ENCODE measurements at places on chromosomes 1 and 21.

GRCh38 chr1:168054117-168054516 lies 82.6 kb downstream of the GPR161 start:
- no peak for DNase-seq

- peak; percentile 21 for DNase-seq
Measured at GRCh38 chr1:4594286-4594991, 60.0 kb upstream of the AJAP1 start.

DNA sequence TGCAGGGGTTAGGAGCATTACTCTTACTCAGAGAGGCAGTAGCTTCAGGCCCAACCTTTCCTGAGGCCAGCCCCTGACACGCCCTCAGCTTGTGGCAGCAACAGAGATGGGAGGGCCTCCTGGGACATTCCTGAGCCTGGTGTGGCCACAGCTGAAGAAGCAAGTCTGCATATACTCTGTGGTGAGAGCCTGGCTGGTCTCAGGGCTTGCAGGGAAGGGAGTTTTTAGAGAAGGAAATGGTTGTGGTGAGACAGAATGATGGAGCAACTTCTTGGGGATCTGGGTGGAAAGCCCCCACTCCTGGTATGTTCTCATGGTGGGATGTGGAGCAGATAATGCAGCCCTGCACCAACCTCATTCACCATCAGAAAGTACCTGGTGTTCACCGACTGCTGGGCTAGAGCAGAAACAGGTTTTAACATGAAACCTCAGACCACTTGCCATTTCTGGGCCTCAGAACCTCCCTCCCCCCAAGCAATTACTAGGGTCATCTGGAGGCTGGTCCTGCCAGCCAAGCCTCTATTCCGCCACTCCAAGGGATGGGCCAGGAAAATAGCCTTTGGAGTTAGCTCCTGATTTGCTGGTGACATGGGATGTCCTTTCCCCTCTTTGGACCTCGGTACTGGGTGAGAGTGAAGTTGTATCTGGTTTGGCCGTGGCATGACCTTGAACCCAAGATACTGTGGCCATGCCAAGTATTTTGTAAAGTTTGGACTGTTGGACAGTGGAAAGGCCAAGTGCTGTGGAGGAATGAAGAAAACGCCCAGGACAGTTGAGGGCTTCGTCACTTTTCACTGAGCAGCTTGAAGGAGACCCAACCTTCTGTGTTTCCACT lies 28.1 kb upstream of the RNF19B start:
- DNase-seq, result peak; percentile 93

GRCh38 chr1:107264561-107264960 lies 123.7 kb downstream of the NTNG1 start:
- DNase-seq, result peak; percentile 75

GRCh38 chr1:87061742-87062156 lies 147.3 kb downstream of the HS2ST1 start:
- peak; percentile 73 for DNase-seq

- peak; percentile 44 for DNase-seq
Measured at GRCh38 chr1:12525311-12526181, 92.5 kb downstream of the DHRS3 start.

DNA sequence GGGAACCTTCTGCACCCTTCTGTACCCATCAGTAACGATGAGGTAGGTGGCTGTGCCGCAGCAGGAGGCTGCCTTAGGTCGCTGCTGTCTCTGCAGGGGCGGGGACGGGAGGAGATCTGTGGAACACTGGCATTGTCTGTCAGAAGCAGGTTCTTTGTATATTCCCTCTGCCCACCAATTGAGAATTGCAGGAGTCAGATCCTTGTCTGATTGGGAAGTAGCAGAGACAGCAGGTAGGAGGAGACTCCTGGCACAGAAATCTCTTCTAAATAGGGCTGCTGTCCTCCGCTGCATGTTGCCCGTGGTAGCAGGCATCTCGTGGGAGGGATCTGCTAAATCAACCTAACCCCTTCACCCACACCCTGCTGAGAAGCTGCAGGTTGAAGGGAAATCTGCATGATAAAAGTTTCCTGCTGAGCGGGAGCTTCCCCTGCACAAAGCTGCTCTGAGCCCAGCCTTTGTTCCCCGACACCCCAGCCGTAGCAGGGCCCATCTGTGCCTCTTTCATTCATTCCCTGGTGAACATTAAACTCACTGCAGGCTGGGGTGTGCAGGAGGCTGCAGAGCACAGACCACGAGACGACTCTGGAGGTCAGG lies 15.9 kb downstream of the SARS1 start:
- DNase-seq, result no peak

GRCh38 chr1:54051933-54052430 lies 1.0 kb downstream of the TMEM59 start:
- DNase-seq, result no peak

DNA sequence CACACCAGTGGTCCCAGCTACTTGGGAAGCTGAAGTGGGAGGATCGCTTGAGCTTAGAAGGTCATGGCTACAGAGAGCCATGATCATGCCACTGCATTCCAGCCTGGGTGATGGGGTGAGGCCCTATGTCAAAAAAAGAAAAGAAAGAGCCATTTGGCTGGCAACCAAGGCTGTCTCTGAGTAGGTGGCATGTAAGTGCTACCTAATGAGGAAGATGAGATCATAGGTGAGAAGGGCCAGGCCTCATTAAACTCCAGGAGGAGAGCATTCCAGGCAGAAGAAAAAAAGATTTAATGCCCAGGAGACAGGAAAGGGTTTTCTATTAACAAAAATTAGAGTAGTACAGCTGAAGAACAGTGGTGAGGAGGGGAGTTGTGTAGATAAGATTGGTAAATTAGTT lies 103.4 kb upstream of the ZNF678 start:
- DNase-seq, result no peak

- no peak for DNase-seq
Measured at GRCh38 chr1:156298852-156299357, at the start of gene VHLL. VHLL (minus strand) TSS chr1:156299307; CDS start chr1:156299189, 118 bp downstream.

DNA sequence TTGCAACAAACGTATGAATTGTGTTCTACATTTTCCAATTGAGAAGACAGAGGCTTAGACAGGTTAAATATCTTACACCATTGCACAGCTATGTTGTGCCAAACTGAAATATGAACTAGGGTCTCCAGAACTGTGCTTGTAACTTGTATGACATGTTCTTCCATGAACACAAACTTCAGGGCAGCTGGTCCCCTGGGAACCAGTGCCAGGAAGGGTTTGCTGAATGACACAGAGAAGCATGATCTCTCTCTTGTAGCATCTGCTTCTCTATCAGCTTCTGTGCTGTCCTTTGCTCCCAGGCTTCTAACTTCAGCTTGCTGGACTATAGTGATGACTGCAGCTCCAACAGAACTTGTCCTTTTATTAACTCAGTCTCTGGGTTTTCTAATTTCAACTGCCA lies 385.5 kb downstream of the SIPA1L2 start:
- no peak for DNase-seq

- DNase-seq, result no peak
Measured at GRCh38 chr1:223114871-223115270, 28.2 kb downstream of the TLR5 start.

DNA sequence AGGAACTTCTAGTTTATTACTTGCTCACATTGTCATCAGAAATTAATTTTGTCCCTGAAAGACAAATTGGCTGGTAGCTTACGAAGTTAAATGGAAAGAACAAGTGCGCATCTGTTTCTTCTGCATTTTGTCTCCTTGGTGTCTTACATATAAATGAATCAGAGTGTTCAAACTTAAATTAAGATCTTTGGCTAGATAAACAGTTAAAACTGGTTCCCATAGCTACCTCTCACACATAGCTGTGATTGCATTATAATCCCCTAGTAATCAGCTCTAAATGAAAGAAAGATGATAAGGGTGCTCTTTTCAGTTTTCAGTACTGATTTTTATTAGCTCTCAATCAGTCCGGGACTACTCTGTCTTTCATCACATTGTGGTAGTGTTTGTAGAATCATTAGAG lies 124.2 kb upstream of the LMO4 start:
- DNase-seq, result no peak

GRCh38 chr1:32868085-32868484 lies 2.6 kb downstream of the FNDC5 start:
- DNase-seq, result no peak

DNA sequence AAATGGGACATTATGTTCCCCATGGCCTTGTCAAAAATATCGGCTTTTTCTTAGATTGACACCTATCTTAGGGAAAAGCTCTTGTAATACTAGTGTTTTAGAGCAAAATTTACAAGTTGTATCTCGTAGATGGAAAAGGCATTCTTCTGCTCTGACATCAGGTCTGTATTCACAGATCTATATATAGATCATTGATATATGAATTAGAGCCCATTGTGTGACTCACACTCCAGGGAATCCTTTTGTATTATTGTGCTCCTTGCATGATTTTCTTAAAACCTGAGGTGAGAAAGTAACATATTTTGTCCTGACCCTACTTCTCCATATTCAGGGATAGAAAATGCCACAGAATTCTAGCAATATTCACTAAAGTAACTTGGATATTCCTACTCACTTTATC lies 1160.8 kb upstream of the B3GALT2 start:
- no peak for DNase-seq

DNA sequence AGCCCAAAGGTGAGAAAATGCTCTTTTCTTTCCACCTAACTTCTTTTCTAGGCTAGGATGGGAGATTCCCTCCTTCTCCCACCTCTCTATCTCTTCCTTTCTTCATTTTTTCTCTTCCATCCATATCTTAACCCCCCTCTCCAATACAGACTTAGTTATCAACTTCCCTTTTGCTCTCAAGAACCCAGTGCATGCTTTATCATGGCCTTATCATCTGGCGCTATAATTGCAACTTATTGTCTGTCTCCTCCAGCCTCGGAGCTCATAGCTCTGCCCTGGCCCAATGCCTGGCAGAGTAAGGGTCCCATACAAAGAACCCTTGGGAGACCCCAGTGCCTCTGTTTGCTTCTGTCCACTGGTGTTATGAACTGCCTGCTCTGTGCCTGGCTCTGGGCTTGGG lies 71.0 kb upstream of the NFASC start:
- DNase-seq, result no peak

- DNase-seq, result no peak
Measured at GRCh38 chr1:5109633-5110032, 455.2 kb downstream of the AJAP1 start.

- no peak for DNase-seq
Measured at GRCh38 chr1:183600634-183601033, 10.4 kb upstream of the NCF2 start.

GRCh38 chr1:204358605-204359004 lies 1.1 kb downstream of the PLEKHA6 start:
- no peak for DNase-seq

DNA sequence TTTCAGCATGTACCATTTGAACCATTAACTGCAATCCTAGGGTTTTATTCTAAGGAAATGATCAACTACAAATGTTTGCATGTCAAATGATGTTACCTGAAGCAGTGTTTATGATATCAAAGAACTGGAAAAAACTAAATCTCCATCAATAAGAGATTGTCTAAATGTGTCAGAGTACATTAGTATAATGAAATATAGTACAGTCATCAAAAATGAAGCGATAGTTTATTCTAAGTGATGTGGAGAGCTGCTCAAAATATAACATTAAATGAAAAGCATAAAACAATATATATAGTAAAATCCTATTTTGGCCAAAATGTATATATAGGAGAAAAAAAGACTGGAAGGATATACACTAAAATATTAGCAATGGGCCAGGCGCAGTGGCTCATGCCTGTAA lies 24.0 kb downstream of the AKNAD1 start:
- no peak for DNase-seq

DNA sequence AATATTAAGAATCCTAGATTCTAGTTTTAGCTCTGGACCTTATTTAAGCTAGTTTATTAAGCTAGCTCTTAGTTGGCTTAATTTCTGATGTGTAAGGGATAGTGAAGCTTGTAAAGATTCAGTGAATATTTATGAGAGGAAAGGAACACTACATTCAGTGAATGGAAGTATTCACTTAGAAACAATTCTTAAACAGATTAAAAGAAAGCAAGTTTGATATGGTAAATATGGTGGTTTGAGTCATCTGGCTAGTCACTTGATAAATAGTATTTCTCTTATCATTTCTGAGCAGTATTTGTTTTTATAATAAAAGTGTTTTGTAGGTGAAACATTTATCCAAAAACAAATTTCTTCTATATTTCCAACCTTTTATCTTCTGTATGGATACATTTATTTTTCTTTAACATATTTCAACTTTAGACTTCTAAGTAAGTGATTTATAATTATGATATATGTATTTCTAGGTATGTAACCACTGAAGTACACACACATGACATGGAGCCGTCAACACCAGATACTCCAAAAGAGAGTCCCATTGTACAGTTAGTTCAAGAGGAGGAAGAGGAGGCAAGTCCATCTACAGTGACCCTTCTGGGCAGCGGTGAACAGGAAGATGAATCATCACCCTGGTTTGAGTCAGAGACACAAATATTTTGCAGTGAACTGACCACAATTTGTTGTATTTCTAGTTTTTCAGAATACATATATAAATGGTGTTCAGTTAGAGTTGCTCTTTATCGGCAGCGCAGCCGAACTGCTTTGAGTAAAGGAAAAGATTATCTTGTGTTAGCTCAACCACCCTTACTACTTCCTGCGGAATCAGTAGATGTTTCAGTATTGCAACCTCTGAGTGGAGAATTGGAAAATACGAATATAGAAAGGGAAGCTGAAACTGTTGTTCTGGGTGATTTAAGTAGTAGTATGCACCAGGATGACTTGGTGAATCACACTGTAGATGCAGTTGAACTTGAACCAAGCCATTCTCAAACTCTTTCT lies 55.6 kb downstream of the SUCO start:
- peak; percentile 100 for DNase-seq

All from PC-3 (cell line).